ENCODE measurements at places on chromosomes 5 and 9. TPM values are rescaled to one million over a fixed set of nuclear protein-coding genes. Genes with fewer than 3 reads are reported as not detected.

- no peak overlapping the region for H3K27ac ChIP-seq
- no peak overlapping the region for H3K4me3 ChIP-seq
- H3K4me1 ChIP-seq: no peaks in the 10 kb centered on the region
- no peaks in the 10 kb centered on the region for H3K36me3 ChIP-seq
- no peaks in the 10 kb centered on the region for H3K27me3 ChIP-seq
Measured at GRCh38 chr5:88374391-88374790, 105.7 kb upstream of the TMEM161B start.

- H3K27me3 ChIP-seq: no peaks in the 10 kb centered on the region
- no peaks in the 10 kb centered on the region for H3K4me1 ChIP-seq
- H3K27ac ChIP-seq: no peak overlapping the region
- no peaks in the 10 kb centered on the region for H3K36me3 ChIP-seq
- no peak for DNase-seq
Measured at GRCh38 chr5:91091471-91092234, 291.5 kb downstream of the ARRDC3 start.

DNA sequence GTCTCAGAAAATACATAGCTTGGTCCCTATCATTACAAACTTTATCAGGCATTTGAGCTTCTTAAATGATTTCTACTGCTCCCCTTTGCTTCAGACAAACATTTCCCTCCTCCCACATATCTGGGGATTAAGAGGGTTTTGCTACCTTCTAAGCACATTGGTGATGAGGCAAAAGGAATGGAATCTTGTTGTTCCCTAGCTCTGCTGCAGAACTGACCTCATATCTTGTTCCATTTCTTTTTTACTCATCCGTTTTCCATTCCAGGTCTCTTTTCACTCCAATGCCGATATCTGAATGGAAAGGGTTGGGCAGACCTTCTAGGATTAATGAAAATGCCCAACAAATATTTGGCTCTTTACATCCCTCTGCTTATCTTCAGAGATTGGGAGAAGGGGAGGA is 444.6 kb downstream of the ZNF608 start:
- H3K4me1 ChIP-seq: peaks cover 21% of the 10 kb centered on the region
- no peak for DNase-seq
- H3K27me3 ChIP-seq: no peaks in the 10 kb centered on the region
- H3K4me3 ChIP-seq: no peak overlapping the region

GRCh38 chr9:68443624-68444023 is 87.2 kb downstream of the PGM5 start:
- no peaks in the 10 kb centered on the region for H3K36me3 ChIP-seq
- no peak for DNase-seq
- no peak overlapping the region for H3K4me3 ChIP-seq
- H3K27ac ChIP-seq: peak overlapping the region; percentile 73
- H3K4me1 ChIP-seq: no peaks in the 10 kb centered on the region

DNA sequence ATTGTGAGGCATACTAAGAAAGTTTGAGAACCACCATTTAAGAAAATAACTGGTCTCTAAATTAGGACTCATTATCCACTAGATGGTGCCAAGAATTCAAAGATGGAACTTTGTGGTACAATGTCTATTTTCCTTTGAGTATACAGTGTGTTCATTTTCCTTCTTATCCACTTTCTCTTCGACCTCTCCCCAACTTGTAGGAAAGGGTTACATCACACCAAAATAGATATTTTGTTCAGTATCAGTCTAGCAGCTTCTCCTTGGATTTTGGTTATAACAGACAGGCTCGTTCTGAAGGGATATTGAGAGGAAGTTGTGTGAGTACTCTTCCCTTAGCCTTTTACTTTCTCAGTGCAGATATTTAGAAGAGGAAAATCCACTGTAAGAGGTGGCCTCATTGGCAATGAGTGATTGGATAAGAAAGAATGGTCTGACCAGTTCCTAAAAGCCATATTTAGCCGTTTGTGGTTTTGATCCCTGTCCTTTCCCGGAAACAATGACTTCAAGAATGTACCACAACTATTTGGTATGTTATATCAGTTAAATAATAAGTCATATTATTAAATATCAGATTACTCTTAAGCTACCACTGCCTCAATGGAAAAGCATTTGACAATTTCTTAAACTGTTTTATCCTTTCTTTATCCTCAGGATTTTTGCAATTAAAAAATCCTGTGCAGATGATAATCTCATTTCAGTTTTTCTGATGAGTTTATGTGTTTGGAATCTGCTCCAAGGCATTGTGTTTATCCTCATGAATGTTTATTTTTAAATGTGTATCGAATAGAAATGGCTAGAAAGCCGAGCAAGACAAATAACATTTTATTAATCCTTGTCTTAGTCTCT is 69.0 kb upstream of the GRAMD2B start:
- DNase-seq: no peak
- H3K4me3 ChIP-seq: no peak overlapping the region
- H3K36me3 ChIP-seq: no peaks in the 10 kb centered on the region
- no peaks in the 10 kb centered on the region for H3K27me3 ChIP-seq
- peaks cover 13% of the 10 kb centered on the region for H3K4me1 ChIP-seq
- H3K27ac ChIP-seq: peak overlapping the region; percentile 56

GRCh38 chr9:128121466-128121810 is 6.1 kb downstream of the PTGES2 start:
- peaks cover 35% of the 10 kb centered on the region for H3K4me1 ChIP-seq
- no peak overlapping the region for H3K4me3 ChIP-seq
- no peak for DNase-seq
- H3K27me3 ChIP-seq: no peaks in the 10 kb centered on the region
- H3K27ac ChIP-seq: no peak overlapping the region

Gene PCDHGA8
- 1.2 TPM for total RNA-seq

GRCh38 chr5:152262667-152263066 is 142.4 kb downstream of the NMUR2 start:
- no peak overlapping the region for H3K4me3 ChIP-seq
- no peaks in the 10 kb centered on the region for H3K36me3 ChIP-seq
- H3K27ac ChIP-seq: no peak overlapping the region
- no peak for DNase-seq
- H3K27me3 ChIP-seq: no peaks in the 10 kb centered on the region
- no peaks in the 10 kb centered on the region for H3K4me1 ChIP-seq

Gene RNF183
- not detected for total RNA-seq

Gene STKLD1
- total RNA-seq: not detected

- H3K4me3 ChIP-seq: no peak overlapping the region
- DNase-seq: no peak
- H3K27ac ChIP-seq: no peak overlapping the region
- H3K4me1 ChIP-seq: peaks cover 6% of the 10 kb centered on the region
- H3K27me3 ChIP-seq: peaks cover 12% of the 10 kb centered on the region
Measured at GRCh38 chr9:126605792-126606482, 7.8 kb upstream of the LMX1B start.

Gene ZNF367
- total RNA-seq: 2.3 TPM

DNA sequence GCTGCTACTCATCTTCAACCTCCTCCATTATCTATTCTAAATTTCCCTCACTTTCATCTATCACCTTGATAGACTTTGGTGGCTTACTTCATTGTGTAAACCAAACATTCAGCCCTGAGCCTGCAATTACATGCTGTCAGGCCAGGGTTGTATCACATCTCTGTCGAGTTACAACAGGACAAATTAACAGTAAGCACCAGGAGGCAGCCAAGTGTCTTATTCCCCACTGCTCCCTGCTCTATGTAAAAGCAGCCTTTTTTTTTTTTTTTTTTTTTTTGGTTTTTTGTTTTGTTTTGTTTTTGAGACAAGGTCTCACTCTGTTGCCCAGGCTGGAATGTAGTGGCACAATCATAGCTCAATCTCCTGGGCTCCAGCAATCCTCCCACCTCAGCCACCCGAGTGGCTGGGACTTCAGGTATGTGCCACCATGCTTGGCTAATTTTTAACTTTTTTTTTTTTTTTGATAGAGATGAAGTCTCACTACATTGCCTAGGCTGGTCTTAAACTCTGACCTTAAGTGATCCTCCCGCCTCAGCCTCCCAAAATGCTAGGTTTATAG is 15.2 kb upstream of the ZCCHC9 start:
- H3K4me1 ChIP-seq: no peaks in the 10 kb centered on the region
- no peak for DNase-seq
- no peak overlapping the region for H3K4me3 ChIP-seq
- no peaks in the 10 kb centered on the region for H3K27me3 ChIP-seq
- H3K36me3 ChIP-seq: no peaks in the 10 kb centered on the region

GRCh38 chr5:176781638-176782570 is 28.5 kb upstream of the UNC5A start:
- no peaks in the 10 kb centered on the region for H3K4me1 ChIP-seq
- DNase-seq: no peak
- no peaks in the 10 kb centered on the region for H3K36me3 ChIP-seq

DNA sequence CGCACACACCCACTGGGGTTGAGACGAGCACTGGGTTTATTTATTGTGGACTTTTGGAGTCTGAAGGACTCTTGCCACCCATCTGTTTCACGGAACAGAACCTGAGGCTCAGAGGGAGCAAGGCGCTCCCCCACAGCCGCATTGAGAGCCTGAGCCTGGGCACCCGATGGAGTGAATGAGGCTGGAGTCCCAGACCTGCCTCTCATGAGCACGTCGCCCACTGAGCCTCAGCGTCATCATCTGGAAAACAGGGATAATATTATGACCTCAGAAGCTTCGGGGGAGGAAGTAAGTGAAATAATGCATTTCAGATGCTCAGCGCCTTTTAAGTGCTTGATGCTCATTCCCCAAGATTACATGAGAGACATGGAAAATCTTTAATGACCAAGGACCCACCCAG is 5.5 kb downstream of the NEK6 start:
- H3K27me3 ChIP-seq: no peaks in the 10 kb centered on the region
- no peaks in the 10 kb centered on the region for H3K36me3 ChIP-seq
- DNase-seq: no peak
- H3K4me1 ChIP-seq: peaks cover 100% of the 10 kb centered on the region

DNA sequence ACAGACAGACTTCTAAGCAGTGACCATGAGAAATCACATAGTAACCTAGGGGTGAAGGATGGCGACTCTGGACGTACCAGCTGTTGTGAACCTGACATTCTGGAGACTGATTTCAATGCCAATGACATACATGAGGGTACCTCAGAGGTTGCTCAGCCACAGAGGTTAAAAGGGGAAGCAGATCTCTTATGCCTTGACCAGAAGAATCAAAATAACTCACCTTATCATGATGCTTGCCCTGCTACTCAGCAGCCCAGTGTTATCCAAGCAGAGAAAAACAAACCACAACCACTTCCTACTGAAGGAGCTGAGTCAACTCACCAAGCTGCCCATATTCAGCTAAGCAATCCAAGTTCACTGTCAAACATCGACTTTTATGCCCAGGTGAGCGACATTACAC is 38.0 kb upstream of the CCDC152 start:
- H3K4me1 ChIP-seq: no peaks in the 10 kb centered on the region
- DNase-seq: no peak
- H3K27ac ChIP-seq: no peak overlapping the region
- H3K27me3 ChIP-seq: no peaks in the 10 kb centered on the region
- no peaks in the 10 kb centered on the region for H3K36me3 ChIP-seq

Gene IFNA13
- not detected for total RNA-seq

GRCh38 chr9:89278997-89279739 is 31.8 kb upstream of the CKS2 start:
- H3K36me3 ChIP-seq: no peaks in the 10 kb centered on the region
- no peak overlapping the region for H3K4me3 ChIP-seq
- no peak overlapping the region for H3K27ac ChIP-seq
- no peaks in the 10 kb centered on the region for H3K27me3 ChIP-seq

Gene TAF11L5
- total RNA-seq: not detected

Gene ALDOB
- total RNA-seq: not detected

Gene CARD6
- total RNA-seq: 18.5 TPM

- H3K4me3 ChIP-seq: no peak overlapping the region
- no peaks in the 10 kb centered on the region for H3K27me3 ChIP-seq
- H3K27ac ChIP-seq: no peak overlapping the region
Measured at GRCh38 chr5:69497006-69497520, 4.5 kb downstream of the OCLN start.

Gene FRMD3
- 0.27 TPM for total RNA-seq

Gene PRKACG
- not detected for total RNA-seq

- peaks cover 3% of the 10 kb centered on the region for H3K36me3 ChIP-seq
- no peak overlapping the region for H3K4me3 ChIP-seq
- H3K27me3 ChIP-seq: no peaks in the 10 kb centered on the region
- H3K27ac ChIP-seq: peak overlapping the region; percentile 83
- DNase-seq: no peak
- H3K4me1 ChIP-seq: peaks cover 100% of the 10 kb centered on the region
Measured at GRCh38 chr9:95018099-95018936, 291.8 kb downstream of the AOPEP start.

Gene ABLIM3
- 29.9 TPM for total RNA-seq

- no peak for DNase-seq
- no peaks in the 10 kb centered on the region for H3K4me1 ChIP-seq
- H3K4me3 ChIP-seq: no peak overlapping the region
- H3K27me3 ChIP-seq: no peaks in the 10 kb centered on the region
- no peaks in the 10 kb centered on the region for H3K36me3 ChIP-seq
Measured at GRCh38 chr5:172194985-172195774, 1.2 kb downstream of the EFCAB9 start.

Gene GABRB2
- 0.19 TPM for total RNA-seq

DNA sequence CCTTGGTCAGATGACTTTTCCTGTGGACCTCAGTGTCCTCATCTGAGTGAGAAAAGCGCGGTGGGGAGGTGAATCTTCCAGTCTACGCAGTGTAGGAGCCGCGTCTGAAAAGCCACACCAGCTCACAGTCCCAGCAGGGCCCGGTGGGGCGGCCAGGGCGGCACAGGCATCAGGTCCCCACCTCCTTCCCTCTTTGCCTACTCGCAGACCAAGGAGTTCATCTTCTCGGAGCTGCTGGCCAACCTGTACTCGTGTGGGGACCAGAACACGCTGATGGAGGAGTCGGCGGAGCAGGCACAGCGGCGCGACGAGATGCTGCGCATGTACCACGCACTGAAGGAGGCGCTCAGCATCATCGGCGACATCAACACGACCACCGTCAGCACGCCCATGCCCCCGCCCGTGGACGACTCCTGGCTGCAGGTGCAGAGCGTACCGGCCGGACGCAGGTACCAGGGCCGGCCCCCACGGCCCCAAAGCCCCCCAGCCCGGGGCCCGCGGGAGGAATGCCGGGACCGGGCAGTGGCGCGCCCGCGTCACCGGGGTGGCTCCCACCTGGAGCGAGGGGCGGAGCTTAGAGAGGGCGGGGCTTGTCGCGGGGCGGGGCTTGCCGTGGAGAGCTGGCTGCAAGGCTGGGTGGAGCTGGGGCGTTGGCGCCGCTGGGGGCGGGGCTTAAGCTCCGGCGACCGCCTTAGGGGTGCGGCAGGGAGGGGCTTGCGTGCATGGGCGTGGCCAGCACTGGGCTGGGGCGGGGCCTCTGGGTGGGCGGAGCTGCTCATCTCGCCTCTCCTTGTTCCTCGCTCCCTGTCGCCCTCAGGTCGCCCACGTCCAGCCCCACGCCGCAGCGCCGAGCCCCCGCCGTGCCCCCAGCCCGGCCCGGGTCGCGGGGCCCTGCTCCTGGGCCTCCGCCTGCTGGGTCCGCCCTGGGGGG is 25.6 kb downstream of the GOLGA2 start:
- H3K36me3 ChIP-seq: no peaks in the 10 kb centered on the region
- peaks cover 60% of the 10 kb centered on the region for H3K4me1 ChIP-seq
- DNase-seq: peak; percentile 49
- peak overlapping the region; percentile 68 for H3K27ac ChIP-seq
- H3K4me3 ChIP-seq: peak overlapping the region; percentile 61
- no peaks in the 10 kb centered on the region for H3K27me3 ChIP-seq

Gene SLC28A3
- total RNA-seq: 2.3 TPM
